GM18507 (cell line): ENCODE measurements at places on chromosomes 13 and 19.

- DNase-seq, result no peak
Measured at GRCh38 chr13:73891805-73892204, 242.4 kb downstream of the KLF12 start.

- DNase-seq, result no peak
Measured at GRCh38 chr19:35341565-35342225, 6.0 kb upstream of the FFAR1 start.

GRCh38 chr19:32465176-32465575, 59.6 kb downstream of the DPY19L3 start:
- no peak for DNase-seq

DNA sequence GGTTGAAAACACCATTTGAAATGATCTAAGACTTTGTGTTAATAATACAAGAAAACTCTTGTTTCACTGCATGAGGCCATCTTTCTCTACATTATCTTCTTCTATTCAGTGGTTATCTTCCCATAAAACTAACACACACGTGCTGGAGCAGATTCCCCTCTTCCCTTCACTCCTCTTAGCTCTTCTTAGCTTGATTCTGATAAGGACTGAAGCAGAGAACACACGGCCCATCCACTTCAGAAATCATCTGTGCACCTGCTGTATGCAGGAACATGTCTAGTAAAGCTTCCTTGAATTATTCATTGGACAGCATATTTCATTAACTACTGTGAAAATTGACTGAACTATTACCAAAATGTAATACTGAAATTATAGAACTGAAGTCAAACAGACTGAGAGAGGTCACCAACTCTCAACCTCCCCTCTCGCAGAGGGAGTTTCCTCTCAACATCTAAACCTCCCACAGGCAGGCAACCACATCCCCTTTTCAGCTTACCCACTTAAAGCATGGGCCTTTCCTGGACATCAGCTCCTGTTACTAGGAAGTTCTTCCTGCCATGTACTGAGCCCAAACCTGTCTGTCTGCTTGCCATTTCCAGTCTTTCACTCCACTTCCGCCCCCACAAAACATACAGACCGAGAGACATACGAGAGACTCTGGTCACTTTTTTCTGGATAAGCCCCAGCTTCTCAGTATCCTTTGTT, 113.9 kb downstream of the CRYL1 start:
- peak; percentile 43 for DNase-seq

DNA sequence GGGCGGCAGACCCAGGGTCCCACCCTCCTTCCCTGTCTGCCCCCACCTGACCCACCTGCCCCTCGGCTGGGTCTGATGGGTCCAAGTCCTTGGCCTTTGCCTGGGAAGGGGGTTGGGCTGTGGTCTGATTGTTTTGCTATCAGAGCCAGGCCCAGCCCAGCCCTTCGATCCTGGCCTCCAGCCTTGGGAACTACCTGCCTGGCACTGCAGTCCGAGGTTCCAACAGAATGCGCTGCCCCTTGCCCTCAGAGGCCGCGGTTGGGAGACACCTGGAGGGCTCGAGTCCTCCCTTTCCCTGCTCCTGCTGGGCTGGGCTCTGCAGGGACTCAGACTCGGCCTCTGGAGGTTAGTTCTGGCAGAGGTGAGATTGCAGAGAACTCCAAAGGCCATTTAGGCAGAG, 1.6 kb downstream of the CCL25 start:
- no peak for DNase-seq

DNA sequence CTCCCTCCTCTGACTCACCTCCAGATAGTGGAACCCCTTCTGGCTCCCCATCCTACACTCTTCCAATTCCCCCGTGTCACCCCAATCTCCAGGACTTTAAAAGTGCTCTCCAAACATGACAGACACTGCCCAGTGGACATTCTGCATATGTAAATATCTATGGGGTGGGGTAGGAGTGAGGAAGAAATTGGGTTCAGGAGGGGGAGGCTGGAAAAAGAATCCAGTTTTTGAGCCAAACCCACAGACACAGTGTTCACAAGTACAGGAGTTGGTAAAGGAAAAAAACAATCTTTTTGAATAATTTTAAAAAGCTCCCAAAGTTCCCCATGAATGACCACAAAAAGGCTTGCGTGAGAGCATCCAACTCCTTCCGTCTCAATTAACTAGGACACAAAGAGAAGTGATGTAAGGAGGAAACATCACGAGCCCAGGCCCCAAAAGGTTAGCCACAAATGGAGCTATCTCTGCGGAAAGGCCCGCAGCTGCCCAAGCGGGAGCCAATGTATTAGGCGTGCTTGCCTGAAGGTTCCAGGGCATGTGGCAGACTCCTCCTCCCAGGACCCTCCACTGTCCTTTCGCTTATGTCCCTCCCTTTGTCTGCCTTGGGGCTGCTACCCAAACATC, 18.0 kb downstream of the ZC3H4 start:
- DNase-seq, result no peak

- DNase-seq, result no peak
Measured at GRCh38 chr13:45827318-45827717, 24.2 kb downstream of the SIAH3 start.

- no peak for DNase-seq
Measured at GRCh38 chr13:58018020-58018419, 386.5 kb downstream of the PCDH17 start.
